ENCODE measurements at places on chromosomes 7 and 10. TPM values are rescaled to one million over a fixed set of nuclear protein-coding genes. Genes with fewer than 3 reads are reported as not detected.

DNA sequence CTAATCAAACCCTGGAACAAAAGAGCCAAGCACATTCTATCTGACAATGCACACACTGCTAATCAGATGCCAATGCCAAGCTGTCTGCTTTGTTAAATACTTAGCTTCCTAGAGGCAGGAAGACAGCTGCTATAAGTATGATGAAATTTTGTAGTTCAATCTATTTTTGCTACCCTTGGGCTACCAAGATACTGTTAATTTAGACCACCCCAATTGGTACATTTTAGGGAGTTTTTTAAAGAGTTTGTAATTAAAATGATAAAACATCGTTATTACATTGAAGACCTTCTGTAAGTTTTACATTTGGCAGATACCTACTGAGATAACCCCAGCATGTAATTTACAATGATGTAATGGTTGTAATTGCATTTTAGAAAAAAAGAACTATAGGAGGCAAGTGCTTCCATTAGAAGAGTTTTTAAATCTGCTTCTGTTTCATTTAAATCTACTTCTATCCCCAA is 268.5 kb downstream of the ADK start:
- DNase-seq: no peak
- no peaks in the 10 kb centered on the region for H3K36me3 ChIP-seq
- no peak overlapping the region for H3K27ac ChIP-seq
- no peaks in the 10 kb centered on the region for H3K4me1 ChIP-seq
- H3K27me3 ChIP-seq: no peaks in the 10 kb centered on the region

DNA sequence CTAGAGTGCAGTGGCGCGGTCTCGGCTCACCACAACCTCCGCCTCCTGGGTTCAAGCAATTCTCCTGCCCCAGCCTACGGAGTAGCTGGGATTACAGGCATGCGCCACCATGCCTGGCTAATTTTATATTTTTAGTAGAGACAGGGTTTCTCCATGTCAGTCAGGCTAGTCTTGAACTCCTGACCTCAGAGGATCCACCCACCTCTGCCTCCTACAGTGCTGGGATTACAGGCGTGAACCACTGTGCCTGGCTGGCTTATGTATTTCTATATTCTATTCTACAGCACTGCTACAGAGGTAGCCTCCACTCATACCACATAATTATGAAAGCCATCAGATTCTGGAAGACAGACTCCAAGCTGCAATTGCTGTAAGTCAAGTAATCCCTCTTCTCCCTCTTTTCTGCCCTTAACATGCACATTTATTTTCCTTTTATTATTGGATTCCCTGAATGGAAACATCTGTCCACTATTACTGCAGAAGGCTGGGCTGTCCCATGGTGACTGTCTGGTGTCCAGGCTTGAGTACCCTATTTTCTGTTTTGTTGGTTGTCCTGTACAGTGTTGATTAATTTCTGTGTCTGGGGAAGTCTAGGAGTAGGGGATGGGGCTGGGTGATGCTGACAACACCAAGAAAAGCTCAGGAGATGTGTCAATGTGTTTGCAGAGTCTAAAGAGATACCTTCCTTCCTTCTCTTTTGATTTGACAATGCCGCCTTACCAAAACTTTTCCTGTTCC is 5.8 kb upstream of the ZNF487 start:
- peak; percentile 11 for DNase-seq
- H3K4me1 ChIP-seq: no peaks in the 10 kb centered on the region
- no peak overlapping the region for H3K4me3 ChIP-seq
- no peaks in the 10 kb centered on the region for H3K27me3 ChIP-seq
- no peaks in the 10 kb centered on the region for H3K36me3 ChIP-seq

DNA sequence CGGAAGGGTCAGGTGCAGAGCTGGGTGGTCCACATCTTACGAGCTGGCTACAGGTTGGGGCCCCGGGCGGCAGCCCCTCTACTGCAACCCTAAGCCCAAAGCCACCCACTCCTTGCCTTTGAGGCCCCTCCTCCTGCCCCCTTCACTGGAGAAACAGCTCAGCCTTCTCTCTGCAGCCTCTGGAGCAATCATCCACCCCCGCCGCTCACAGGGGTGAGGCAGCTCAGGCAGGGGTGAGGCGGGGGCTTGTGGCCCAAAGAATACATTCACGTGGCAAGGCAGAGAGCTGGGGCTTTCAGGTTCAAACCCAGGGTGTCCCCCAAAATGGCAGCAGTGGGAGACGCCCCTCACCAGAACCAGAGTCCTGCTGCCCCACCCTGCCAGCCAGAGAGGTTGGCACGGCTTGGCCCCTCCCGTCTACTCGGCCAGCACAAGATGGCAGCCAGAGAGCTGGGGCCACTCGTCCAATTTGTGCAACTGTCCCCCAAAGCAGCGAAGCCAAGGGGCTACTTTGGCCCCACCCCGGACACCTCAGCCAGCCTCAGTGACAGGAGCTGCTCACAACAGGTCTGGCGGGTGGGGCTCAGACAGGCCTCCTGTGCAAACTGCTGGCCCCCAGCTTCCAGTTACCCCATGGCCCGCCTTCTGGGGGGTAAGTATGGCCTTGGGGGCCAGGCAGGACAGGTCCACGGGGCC is 7.2 kb downstream of the GNB2 start:
- no peaks in the 10 kb centered on the region for H3K4me1 ChIP-seq
- H3K4me3 ChIP-seq: no peak overlapping the region
- H3K27ac ChIP-seq: no peak overlapping the region
- H3K27me3 ChIP-seq: no peaks in the 10 kb centered on the region
- peak; percentile 56 for DNase-seq
- peaks cover 13% of the 10 kb centered on the region for H3K36me3 ChIP-seq

The SLC18A3 gene
- not detected for total RNA-seq

DNA sequence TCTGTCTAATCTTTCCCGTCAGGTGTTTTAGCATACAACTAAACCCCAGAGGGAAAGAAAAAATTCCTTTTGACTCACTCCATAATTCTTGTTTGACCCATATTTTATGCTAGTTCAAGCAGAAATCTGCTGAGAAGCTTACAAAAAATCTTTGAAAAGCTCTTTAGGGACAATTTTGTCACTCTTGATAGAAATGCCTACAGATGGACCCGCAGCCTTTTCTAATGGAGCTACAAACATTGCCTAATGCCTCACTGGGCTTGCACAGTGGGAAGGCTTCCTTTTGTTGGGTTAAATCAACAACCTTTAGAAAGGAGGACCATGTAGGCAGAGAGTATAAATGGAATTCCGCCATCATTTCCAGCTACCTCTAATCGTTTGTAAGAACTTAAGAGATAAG is 344.5 kb downstream of the PCLO start:
- no peak overlapping the region for H3K4me3 ChIP-seq
- no peaks in the 10 kb centered on the region for H3K36me3 ChIP-seq
- no peaks in the 10 kb centered on the region for H3K4me1 ChIP-seq
- DNase-seq: no peak

The ENKUR gene
- total RNA-seq: 0.36 TPM

The CDK1 gene
- total RNA-seq: 3.1 TPM

DNA sequence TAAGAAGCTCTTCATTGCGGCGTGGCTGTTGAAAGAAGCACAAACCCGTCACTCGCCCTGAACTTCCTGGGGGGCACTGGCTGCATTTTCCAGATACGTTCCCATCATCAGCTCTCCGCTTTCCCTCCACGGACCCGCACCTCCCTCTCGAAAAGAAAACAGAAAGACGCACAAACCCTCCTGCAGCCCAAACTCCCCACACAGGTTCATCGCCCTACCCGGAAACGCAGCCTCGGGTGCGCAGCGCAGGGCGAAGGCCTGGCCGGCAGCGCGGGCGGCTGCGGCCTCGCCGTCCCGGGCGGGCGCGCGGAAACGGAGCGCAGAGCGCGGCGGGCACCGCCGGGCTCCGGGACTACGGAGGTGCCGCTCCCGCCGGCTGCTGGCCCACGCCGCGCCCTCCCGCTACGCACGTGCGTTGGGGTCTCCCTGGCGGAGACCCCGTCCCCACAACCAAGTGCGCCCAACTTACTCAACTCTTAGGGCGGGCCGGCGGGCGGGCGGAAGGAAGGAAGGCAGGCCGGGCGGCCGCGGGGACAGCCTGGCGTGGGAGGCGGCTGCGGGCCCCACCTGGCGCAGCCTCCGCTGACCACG is 822 bp downstream of the ZNF800 start:
- peak overlapping the region; percentile 64 for H3K4me3 ChIP-seq
- H3K4me1 ChIP-seq: no peaks in the 10 kb centered on the region
- H3K36me3 ChIP-seq: no peaks in the 10 kb centered on the region
- DNase-seq: no peak

GRCh38 chr7:45073031-45073785 is 15.6 kb downstream of the NACAD start:
- H3K27me3 ChIP-seq: no peaks in the 10 kb centered on the region
- H3K4me3 ChIP-seq: no peak overlapping the region
- no peak for DNase-seq

GRCh38 chr10:1652151-1652550 is 85.2 kb downstream of the ADARB2 start:
- no peak overlapping the region for H3K27ac ChIP-seq
- no peaks in the 10 kb centered on the region for H3K36me3 ChIP-seq
- no peak for DNase-seq
- no peak overlapping the region for H3K4me3 ChIP-seq

- H3K4me3 ChIP-seq: no peak overlapping the region
- no peaks in the 10 kb centered on the region for H3K36me3 ChIP-seq
- no peak overlapping the region for H3K27ac ChIP-seq
- H3K27me3 ChIP-seq: no peaks in the 10 kb centered on the region
- no peak for DNase-seq
Measured at GRCh38 chr10:132440791-132441565, 44.0 kb downstream of the PWWP2B start.

- no peak for DNase-seq
- no peaks in the 10 kb centered on the region for H3K36me3 ChIP-seq
- H3K27me3 ChIP-seq: no peaks in the 10 kb centered on the region
- no peak overlapping the region for H3K4me3 ChIP-seq
Measured at GRCh38 chr10:32104181-32104580, 48.0 kb upstream of the KIF5B start.

- no peaks in the 10 kb centered on the region for H3K36me3 ChIP-seq
- no peak for DNase-seq
- H3K4me3 ChIP-seq: no peak overlapping the region
- H3K27me3 ChIP-seq: no peaks in the 10 kb centered on the region
- H3K4me1 ChIP-seq: no peaks in the 10 kb centered on the region
Measured at GRCh38 chr7:115679976-115680375, 350.6 kb downstream of the TFEC start.

The C10orf105 gene
- 0.42 TPM for total RNA-seq

The TRIM56 gene
- total RNA-seq: 58.3 TPM

The PPP3CB gene
- 65.6 TPM for total RNA-seq

DNA sequence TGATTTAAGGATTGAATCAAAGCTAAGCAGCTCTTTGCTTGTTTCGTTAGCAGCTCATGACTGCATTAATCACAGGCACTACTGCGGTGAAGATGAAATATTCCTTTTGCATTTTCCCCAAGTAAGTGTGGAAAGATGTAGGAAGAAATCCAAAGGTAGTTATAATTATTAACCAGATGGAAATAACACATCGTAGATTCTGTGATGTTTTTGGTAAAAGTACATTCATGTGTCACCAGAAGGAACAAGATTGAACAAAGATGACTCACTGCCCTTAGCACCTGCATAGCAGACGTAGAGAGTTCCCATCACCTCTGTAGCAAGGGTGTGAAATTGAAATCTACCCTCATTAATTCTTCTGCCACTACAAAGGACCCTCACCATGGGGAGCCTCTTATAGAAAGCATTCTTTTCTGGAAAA is 37.1 kb downstream of the SMURF1 start:
- H3K27me3 ChIP-seq: no peaks in the 10 kb centered on the region
- DNase-seq: no peak
- peak overlapping the region; percentile 91 for H3K27ac ChIP-seq

GRCh38 chr7:92133133-92133736 is 1.0 kb downstream of the CYP51A1 start:
- no peaks in the 10 kb centered on the region for H3K27me3 ChIP-seq
- peak overlapping the region; percentile 46 for H3K4me3 ChIP-seq
- DNase-seq: no peak
- H3K4me1 ChIP-seq: no peaks in the 10 kb centered on the region
- no peak overlapping the region for H3K27ac ChIP-seq

GRCh38 chr7:25263337-25263736 is 35.1 kb upstream of the NPVF start:
- H3K27me3 ChIP-seq: no peaks in the 10 kb centered on the region
- DNase-seq: no peak
- no peak overlapping the region for H3K27ac ChIP-seq
- no peaks in the 10 kb centered on the region for H3K4me1 ChIP-seq
- no peaks in the 10 kb centered on the region for H3K36me3 ChIP-seq
- no peak overlapping the region for H3K4me3 ChIP-seq

DNA sequence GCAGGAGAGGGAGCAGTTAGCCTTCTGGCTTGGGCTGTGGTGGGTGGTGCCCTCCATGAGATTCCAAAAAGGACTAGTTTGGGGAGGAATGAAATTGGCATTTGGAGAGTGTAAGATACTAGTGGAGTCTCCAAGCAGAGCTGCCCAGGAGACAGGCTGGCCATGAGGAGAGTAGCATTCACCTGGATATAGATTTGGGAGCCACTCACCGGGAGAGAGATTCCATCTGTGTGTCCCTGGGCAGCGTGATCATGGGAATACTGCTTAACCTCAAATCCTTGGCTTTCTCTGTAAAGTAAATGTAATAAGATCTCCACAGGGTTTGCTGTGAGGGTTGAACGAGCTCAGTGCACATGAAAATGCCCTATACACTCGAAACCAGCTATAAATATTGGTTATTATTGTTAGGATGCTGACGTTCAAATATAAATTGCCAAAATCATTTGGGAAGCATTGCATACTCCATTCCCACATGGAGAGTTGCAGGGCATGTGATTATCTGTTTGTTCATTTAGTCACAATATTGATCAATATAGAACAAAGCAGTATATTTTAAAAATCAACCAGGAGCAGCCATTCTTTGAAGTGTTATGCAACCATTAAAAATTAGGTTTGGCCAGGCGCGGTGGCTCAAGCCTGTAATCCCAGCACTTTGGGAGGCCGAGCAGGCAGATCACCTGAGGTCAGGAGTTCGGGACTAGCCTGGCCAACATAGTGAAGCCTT is 143.7 kb downstream of the CUX1 start:
- no peaks in the 10 kb centered on the region for H3K36me3 ChIP-seq
- H3K4me3 ChIP-seq: no peak overlapping the region
- H3K4me1 ChIP-seq: no peaks in the 10 kb centered on the region
- no peak overlapping the region for H3K27ac ChIP-seq
- no peaks in the 10 kb centered on the region for H3K27me3 ChIP-seq

- no peak overlapping the region for H3K27ac ChIP-seq
- H3K36me3 ChIP-seq: peaks cover 3% of the 10 kb centered on the region
- no peak overlapping the region for H3K4me3 ChIP-seq
- H3K27me3 ChIP-seq: no peaks in the 10 kb centered on the region
Measured at GRCh38 chr7:138838166-138838565, 40.2 kb upstream of the ATP6V0A4 start.

GRCh38 chr7:94294471-94295131 is 100.1 kb upstream of the COL1A2 start:
- no peak for DNase-seq
- H3K27me3 ChIP-seq: no peaks in the 10 kb centered on the region
- H3K4me1 ChIP-seq: peaks cover 3% of the 10 kb centered on the region
- no peak overlapping the region for H3K27ac ChIP-seq
- no peaks in the 10 kb centered on the region for H3K36me3 ChIP-seq

All from aorta (tissue), 5 donors.